ENCODE measurements at places on chromosomes 7 and 10.
A peak's percentile ranks its signal among the peaks of the same experiment; 100 is the strongest.

GRCh38 chr10:96991313-96991841 lies 159.3 kb downstream of the LCOR start:
- no peak for DNase-seq

- no peak for DNase-seq
Measured at GRCh38 chr10:12181065-12181775, 14.5 kb downstream of the NUDT5 start.

DNA sequence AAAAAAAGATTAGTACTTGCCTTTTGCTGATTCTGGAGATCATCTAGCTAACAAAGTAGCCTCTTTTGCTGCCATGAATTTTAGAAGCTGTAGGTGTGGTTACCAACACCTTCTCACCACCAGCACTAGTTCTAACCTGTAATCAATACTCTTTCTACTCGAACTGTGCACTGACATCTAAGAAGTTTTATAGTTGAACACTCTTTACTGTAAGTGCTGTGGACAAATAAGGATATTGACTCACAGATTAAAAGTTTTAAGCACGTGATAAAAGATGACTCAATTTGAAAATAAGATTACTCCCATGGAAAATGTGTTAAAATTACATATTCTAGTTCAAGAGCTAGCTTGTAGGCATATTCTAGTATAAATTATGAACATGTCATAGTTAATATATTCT lies 89.9 kb downstream of the REEP3 start:
- DNase-seq, result no peak

- no peak for DNase-seq
Measured at GRCh38 chr7:159012353-159013069, 132.2 kb downstream of the VIPR2 start.

GRCh38 chr7:42614636-42615035 lies 297.2 kb downstream of the C7orf25 start:
- DNase-seq, result no peak

DNA sequence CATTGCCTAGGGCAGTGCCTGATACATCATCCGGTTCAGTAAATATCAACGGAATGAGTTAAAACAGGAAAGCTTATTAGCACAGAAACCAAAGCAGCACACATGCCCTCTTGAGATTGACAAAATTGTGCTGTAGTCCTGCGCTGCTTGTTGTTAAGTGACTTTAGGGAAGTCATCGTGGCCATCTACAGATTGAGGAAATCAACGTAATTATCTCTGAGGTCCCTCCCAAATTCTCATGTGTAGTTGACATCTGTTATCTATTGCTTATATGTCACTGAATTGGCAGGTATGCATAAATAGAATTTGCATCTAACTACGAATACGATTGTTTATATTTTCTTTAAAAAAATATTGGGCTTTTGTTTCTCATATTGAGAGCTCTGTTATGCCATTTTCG lies 3.5 kb upstream of the GNB2 start:
- no peak for DNase-seq

DNA sequence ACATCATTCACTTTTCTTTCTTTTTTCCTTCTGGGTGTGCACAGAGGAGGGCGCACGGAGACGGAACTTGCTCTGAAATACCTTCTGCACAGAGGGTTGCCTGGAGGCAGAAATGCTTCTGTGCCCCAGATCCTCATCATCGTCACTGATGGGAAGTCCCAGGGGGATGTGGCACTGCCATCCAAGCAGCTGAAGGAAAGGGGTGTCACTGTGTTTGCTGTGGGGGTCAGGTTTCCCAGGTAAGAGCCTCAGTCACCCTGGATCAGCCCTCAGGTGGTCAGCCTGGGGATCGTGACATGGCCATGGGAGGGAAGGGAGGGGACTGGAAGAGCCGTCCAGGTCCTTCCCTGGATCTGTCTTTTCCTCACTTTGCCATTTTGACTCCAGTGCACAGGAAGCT lies 33.6 kb downstream of the VWA2 start:
- no peak for DNase-seq

GRCh38 chr7:146943483-146943882 lies 826.9 kb downstream of the CNTNAP2 start:
- no peak for DNase-seq

DNA sequence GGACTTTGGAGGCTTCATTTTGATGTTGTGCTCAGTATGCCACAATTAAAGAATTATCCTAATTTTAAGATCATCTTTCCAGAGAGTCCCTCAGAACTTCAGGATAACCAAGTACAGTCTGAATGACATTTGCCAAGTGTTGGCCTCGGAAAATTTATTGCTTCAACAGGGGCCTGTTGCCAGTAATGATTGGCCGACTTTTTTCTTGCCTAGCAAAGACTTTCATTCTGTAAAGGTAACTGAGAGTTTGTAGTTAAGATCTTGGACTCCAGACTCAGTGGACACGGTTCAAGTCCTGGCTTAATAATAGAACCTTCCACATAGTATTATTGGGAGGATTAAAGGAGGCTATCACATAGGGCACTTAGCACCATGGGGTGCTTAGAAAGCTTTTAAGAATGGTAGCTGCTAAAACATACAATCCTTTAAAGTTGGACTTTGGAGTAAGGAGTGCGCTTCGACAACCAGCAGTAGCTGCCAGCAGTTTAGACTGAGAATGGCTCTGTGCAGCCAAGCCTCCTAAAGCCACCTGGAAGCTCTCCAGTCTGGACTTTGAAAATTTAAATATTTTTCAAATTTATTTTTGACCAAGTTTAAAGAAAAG lies 90.0 kb downstream of the PLCE1 start:
- no peak for DNase-seq

- DNase-seq, result no peak
Measured at GRCh38 chr10:131239450-131239849, 72.1 kb downstream of the TCERG1L start.

GRCh38 chr7:48681006-48681405 lies 243.3 kb upstream of the CDC14C start:
- no peak for DNase-seq

DNA sequence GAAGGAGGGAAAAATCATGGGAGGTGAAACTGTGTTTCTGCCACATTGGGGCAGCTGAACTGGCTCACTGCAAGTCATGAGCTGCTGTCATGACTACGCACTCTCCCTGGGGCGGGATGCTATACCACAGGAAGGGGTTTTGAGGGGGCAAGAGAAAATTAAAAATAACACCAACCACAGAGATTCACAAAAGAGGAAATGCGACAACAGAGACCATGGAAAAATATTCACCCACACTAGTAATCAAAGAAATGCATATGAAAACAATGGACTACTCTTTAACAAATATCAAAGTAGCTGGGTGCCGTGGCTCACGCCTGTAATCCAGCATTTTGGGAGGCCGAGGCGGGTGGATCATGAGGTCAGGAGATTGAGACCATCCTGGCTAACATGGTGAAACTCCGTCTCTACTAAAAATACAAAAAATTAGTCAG lies 65.2 kb upstream of the TM9SF3 start:
- no peak for DNase-seq

GRCh38 chr7:31190906-31191305 lies 138.8 kb downstream of the ADCYAP1R1 start:
- no peak for DNase-seq

- DNase-seq, result no peak
Measured at GRCh38 chr10:121069061-121069850, 218.1 kb downstream of the WDR11 start.

DNA sequence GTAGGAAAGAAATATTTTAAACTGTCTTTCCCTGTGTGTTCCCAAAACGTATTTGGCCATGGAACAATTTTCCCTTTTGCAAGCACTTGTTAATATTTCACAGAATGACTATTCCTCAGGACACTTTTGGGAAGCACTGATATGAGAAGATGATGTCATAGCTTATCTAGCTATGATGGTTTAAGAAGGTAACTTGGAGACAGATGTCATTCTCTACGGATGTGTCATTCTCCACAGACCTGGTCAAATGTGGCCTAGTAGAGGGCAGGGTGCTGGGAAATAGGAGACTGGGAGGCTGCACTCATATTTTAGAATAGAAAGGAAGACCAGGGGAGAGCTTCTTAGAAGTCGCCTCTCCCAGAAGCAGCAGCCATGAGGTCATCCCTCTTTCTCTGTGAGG lies 220.7 kb upstream of the GLI3 start:
- DNase-seq, result no peak

DNA sequence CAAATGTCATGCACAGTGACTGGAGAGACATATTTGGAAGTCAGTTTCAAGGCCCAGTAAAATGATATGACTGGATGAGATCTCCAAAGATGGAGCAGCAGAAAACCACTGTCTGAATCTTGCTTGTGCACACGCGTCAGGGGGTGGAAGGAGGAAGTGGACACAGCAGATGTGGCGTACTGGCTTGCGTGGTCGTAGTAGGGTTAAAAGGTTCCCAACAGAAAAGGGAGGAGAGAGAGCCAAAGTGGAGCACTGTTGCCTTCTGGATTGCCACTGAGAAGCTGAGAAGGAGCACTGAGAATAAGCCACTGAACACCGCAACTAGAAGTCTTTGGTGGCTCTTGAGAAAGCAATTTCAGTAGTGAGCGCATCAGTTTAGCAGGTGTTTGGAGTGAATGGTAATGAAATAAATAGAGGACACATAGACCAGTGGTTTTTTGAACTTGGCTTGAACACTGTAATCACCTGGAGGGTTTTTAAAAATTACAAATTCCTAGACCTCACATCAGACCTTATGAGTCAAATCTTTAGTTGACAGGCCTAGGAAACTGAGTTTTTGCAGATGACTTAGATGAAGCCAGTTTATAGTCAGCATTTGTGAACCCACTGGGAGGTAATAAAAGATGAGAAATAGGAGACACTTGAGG lies 227.3 kb downstream of the PTEN start:
- DNase-seq, result no peak

DNA sequence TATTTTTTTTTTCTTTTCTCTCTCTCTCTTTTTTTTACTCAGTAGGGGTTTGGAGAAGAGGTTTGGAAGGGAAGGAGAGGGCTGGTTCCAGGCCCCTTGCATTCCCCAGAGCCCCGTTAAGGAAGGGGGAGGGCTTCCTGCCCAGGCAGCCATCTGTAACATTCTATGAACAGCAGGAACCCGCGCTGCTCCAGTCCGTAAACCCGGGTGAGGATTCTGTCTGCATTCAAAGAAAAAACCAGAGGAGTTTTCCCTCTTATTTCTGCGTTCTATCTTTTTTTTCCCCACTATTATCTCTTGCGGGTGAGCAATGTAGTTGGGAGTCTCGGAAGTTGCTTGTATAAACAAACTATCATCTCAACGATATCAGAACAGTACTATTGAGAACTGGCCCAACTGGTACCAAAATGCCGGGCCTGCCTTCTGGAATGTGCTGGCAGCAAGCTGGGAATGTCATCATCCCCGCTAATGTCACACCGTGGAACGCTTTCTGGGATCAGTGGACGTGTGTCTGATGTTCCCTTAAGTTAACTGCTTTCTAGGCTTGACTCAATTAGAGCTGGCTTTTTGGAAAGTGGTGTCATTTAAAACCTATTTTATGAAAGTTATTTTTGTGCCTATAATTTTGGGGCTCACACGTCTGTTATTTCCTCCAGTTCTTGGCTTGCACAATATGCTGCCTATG lies 153.1 kb upstream of the MEOX2 start:
- peak; percentile 51 for DNase-seq

DNA sequence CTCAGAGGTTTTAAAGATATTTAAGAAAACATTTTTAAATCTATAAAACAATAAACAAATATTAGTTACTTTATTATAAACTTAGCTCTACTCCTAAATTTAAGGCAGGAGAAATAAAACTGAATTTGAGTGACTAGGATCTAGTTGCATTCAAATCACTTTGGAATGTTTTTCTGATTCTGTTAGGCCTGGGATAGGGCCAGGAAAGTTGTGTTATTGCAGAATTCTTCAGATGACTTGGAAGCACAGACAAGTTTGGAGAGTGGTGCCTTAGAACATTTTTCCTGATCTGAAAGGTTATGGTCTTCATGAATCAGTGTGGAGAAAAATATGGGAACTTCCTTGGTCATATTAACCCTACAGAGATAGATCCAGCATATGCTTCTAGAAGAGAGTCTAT lies 15.6 kb upstream of the SLC25A13 start:
- no peak for DNase-seq

- no peak for DNase-seq
Measured at GRCh38 chr7:118436663-118437062, 212.2 kb downstream of the ANKRD7 start.

GRCh38 chr10:62850646-62851045 lies 34.5 kb upstream of the EGR2 start:
- DNase-seq, result no peak

GRCh38 chr7:114856625-114857024 lies 65.3 kb upstream of the MDFIC start:
- DNase-seq, result no peak

DNA sequence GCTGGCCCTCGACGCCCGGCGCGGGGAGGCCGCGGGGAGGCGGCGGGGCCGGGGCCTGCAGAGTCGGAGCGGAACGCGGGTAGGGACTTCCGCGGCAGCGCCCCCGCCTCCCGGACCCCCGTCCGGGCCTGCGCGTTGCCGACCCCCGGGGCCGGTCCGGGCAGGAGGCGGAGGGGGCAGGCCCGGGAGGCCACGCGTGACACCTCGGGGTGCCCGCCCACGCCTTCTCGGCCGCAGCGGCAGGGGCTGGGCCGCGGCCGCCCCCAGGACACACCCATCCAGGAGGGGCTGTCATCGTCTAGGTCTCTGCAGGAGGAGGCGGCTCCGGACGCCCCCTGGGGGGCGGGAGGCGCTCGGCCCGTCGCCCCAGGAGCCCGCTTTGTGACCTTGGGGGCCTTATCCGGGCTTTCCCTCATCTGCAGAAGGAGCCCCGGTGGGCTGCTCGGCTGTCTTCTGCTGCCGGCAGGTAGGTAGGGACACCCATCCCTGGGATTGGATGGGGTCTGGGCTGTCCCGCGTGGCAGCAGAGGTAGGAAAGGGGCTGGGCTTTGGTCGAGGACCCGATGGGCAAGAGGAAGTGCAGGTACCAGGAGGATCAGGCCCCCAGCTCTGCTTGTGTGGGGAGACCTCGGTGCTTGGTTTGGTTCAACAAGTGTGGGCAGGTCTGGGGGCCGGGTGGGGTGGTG lies 569 bp downstream of the ZNF316 start:
- peak; percentile 52 for DNase-seq

DNA sequence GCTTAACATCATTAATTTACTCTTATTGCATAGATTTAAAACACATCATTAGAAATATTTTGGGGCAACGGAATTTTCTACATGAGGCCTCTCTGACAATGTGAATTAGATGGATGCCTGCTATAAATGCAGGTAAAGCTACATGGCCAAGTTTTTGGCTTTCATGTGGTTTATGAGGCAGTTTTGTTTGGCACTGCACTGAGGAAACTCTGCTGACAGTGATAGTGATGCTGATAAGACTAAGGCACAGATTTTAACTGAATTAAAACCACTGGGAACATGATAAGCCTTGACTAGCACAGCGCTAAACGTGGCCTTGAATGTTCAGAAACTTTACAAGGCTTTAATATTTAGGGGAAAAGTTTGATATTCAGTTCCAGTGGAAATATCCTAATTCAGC lies 114.3 kb upstream of the NOBOX start:
- DNase-seq, result no peak

- no peak for DNase-seq
Measured at GRCh38 chr7:48643431-48644013, 280.8 kb upstream of the CDC14C start.

GRCh38 chr7:29812185-29812876 lies 6.0 kb downstream of the WIPF3 start:
- DNase-seq, result no peak

- DNase-seq, result no peak
Measured at GRCh38 chr10:87053111-87053510, 33.0 kb downstream of the FAM25A start.

Measured in right kidney (tissue), 9 donors.